Stimulated activated CD8-positive, alpha-beta memory T cell treated with anti-CD3 and anti-CD28 coated beads, Interleukin-4, amount 100 ng/mL, for 4 hours (primary cell): ENCODE measurements at places on chromosomes 5 and 9.

DNA sequence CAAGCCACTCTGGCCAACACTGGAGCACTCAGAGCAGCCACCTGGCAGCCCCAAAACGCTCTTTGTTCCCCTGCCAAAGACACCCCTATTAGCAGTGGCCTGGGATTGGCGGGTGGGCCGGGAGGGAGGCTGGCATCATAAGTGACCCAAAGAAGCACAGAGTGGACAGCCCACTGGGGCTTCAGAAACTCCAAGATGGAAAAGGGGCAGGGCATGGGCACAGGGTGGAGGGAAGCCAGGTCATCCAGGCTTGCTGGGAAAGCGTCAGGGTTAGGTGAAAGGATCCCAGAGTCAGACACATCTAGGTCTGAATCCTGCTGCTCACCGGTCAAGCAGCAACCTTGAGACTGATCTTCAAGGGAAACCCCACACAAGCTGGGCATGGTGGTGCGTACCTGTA lies 14.8 kb downstream of the EEIG1 start:
- no peak for DNase-seq

- peak; percentile 89 for DNase-seq
Observed at GRCh38 chr9:6007058-6007769, 8.2 kb downstream of the RANBP6 start.

GRCh38 chr5:135246923-135247795 lies 151.9 kb downstream of the MACROH2A1 start:
- DNase-seq, result no peak

DNA sequence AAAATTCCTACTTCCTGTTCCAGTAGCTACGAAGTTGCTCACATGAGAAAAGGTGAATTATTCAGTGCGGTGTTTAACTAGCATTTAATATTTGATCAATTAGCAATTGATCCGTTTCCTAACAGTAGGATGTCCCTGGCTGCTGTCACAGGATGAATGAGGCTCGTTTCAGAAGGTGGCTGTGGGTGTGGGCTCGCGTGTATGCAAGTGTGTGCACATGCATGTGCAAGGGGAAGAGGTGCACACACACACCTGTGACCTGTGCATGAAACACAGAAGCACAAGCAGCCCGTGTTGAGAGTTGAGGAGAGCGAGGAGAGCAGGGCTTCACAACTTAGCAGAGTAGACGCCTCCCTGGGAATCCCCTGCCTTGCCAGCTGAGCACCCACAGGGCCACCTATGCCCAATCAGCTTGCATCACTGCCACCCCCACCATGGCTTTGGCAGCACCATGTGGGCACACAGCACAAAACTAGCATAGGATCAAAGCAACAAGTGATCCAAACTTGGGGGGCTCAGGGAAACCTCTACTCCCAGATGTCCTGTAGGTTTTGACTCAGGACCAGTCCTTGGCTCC lies 107.2 kb downstream of the C5orf15 start:
- DNase-seq, result peak; percentile 2

- no peak for DNase-seq
Observed at GRCh38 chr5:167699432-167699831, 592.0 kb upstream of the WWC1 start.

GRCh38 chr5:151020304-151021110 lies at the start of gene GPX3:
TSS of gene GPX3 (plus strand) at chr5:151020591. CDS start at chr5:151020655, 64 bp downstream.
- DNase-seq, result no peak
